ENCODE measurements at places on chromosomes 6 and 20.

- DNase-seq, result no peak
These were observed 314.6 kb downstream of the THBS2 start for GRCh38 chr6:168939041-168939440.

DNA sequence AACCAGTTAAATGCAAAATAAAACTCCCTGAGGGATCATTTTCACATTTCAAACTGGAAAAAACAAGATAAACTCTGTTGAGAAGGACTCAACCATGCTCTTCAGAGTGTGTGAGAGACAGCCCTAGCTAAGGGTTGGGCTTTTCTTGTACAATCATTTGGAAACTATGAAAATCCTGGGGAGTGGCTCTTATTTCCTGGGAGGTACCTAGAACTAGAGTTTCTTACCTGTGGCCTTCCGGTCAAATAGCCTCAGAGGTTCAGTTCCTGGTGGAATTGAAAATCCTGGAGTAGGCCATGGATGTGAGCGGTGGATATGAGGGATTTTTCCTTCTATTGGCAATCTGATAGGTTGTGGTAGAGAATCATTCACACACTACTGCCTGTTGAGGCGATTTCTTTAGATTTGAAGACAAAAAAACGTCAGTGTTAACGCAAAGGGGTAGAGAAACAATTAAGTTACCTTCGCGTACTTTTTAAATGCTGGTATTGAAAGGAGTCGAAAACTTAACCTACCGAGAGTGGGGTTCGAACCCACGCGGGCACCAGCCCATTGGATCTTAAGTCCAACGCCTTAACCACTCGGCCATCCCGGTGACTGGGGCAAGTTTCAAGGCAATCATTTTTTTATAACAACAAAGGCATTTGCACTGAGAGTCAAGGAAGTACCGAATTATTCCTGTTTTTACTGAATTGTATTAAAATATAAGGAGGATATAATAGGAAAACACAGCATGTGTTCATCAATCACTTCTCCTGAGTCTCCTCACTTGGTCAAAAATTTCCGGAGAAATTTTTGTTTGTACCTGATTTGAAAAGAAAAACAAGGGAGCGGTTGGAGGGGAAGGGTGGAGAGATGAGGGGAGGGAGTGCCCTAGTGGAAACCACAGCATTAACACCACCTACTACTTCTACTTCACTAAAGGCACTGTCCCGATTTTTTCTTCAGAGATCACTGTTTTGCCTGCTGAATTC, 191.3 kb downstream of the OR2B2 start:
- DNase-seq, result no peak

- no peak for DNase-seq
These were observed 594 bp downstream of the ARFGEF3 start for GRCh38 chr6:138162111-138162954.

DNA sequence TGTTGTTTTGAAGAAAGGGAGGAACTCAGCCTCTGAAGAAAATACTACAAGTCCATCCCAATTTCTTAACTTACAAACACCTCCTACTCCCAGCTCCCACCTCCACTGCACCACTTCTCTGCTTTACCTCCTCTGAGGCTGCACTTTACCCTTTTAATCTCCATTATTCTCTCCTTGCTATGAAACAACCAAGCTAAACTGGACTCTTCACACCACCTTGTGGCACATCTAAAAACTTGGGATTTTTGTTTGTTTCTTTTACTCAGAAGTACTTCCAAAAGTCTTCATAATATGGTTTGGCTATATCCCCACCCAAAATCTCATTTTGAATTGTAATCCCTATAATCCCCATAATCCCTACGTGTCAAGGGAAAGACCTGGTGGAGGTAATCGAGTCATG, 142.2 kb downstream of the MOXD1 start:
- DNase-seq, result no peak

DNA sequence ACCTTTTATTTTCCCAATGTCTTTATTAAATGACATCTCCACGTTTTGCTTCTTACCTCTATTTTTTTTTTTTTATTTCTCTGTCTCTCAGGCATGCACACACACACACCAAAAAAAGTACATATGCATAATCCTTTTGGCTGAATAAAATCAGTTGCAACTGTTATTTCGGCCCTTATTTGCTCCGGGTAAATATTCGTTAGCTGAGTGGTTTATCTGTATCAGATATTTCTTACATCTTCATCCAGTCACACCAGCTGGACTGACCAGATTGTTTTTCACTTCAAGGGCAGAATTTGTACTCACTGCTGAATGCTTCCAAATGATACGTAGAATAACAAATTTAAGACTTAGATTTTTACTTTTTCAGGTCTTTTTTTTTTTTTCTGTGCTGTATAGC, 45.5 kb downstream of the PTPN1 start:
- DNase-seq, result no peak

- DNase-seq, result no peak
These were observed 188.2 kb upstream of the QKI start for GRCh38 chr6:163226181-163226835.

- no peak for DNase-seq
These were observed 15.8 kb upstream of the FAM8A1 start for GRCh38 chr6:17584241-17584803.

GRCh38 chr6:14943116-14943515, 302.8 kb upstream of the JARID2 start:
- DNase-seq, result no peak

DNA sequence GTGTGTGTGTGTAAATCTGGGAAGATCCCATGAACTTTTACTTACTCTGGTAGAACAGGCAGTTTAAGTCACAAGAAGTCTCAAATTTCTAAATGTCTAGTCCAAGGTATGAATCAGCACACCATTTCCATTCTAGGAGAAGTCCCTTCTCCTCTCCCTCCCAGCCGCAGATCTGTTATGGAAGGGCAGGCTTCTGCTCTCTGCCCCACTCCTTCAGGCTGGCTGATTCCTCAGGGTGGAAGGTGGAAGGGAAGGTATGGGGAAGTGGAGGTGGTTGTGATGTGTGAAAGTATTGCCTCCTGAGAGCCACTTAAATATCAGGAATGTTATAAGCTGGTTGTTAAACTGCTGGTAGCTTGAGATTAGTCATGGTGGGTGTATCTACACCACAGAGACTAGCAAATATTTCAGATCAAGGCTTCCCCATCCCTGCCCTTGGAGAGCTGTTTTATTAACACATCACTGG, 44.5 kb upstream of the LAMA4 start:
- no peak for DNase-seq

- DNase-seq, result no peak
These were observed 15.2 kb upstream of the MCCD1 start for GRCh38 chr6:31513456-31514165.

DNA sequence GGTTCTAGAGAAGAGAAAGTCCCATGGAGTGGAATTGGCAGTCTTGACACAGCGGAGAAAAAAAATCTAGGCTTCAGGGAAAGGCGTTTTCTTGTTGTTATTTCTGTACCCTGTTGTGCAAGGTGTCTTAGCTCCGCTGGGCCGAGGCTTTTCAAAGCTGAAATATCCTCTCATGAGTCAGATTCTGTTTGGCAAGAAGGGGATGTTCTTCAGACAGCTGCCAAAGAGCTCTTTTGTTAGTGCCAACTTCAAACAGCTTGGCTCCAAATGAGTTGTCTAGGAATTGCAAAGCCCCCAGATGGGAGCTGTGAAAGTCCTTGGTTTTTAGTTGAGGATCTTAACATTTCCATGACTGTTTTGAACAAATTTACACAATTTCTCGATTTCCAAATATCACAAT, 45.6 kb downstream of the LRRN4 start:
- no peak for DNase-seq

DNA sequence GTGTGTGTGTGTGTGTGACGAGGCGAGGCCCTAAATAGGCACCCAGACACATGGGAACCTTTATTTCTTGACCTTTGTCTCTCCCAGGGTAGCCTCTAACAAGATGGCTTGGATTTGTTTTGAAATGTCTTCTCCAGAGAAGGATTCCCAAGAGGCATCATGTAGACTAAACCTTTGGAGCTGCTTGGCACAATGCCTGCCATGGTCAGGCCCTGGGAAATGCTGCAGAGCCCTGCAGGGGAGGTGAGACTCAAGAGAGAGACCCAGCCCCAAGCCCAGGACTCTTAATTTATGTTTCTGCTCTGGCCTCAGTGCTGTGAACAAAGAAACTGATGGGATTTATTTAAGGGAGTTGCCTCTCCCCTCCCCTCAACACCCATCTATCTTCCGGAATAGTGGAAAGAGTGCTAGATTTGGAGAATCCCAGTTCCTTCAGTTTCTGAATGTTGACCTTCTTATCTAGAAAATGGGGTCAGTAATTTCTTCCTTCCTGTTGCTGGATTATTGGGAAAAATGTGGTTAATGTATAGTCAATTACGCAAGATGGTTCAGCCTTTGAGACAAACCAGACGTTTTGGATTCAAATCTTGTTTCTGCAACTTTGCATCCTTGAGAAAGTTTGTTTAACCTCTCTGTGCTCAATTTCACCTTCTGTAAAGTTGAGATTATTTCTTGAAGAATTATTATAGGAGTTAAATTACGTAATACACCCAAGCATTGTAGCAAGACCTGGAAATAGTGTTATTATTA, 434.8 kb downstream of the MAFB start:
- no peak for DNase-seq

- no peak for DNase-seq
These were observed 4.3 kb downstream of the KCNQ5 start for GRCh38 chr6:72626126-72626525.

- no peak for DNase-seq
These were observed 343.8 kb upstream of the MMS22L start for GRCh38 chr6:97626671-97627441.

DNA sequence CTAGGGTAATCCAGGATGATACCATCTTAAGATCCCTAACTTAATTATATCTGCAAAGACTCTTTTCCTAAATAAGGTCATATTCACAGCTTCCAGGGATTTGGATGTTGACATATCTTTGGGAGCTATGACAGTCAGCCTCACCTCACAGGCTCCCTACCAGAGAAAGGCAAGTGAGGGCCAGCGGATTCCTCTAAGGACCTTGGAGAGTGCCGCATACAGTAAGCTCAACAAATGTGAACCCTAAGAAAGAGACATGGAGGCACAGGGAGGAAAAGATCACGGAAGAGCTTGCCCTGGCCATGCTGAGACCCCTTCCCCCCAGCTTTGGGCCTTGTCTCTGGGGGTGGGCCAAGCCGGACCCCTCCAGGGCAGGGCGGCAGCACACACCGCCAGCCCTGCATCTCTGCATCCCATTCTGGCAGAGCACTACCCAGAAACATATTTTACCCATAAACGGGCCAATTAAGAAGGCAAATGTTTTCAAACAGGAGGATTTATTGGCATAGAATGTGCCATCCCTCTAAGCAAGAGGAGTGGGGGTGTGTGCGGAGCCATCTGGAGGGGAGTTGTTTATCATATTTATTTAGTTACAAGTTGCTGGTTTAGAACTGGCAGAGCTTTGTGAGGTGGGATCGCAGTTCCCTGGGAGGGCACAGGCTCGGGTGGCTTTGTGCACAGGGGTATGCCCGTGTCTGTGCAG, 55.4 kb downstream of the CHMP4B start:
- DNase-seq, result no peak

DNA sequence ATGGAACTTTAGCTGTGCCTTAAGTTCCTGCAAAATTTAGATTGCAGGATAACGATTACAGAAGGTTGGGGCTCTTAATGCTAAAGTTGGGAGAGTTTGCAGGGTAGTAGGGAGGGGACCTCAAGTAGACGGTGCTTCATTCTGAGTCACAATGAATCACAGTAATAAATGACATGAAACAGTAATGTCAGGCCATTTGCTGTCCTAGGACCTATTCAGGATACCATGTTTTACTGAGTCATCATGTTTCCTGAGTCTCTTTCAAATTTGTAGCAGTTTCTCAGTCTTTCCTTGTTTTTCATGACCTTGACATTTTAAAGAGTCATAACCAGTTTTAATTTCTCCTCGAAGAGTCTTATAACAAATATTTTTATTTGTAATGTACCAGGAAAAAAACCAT, 406.9 kb upstream of the MAP3K7 start:
- DNase-seq, result no peak

GRCh38 chr20:13342469-13343242, 121.6 kb downstream of the ISM1 start:
- DNase-seq, result no peak

DNA sequence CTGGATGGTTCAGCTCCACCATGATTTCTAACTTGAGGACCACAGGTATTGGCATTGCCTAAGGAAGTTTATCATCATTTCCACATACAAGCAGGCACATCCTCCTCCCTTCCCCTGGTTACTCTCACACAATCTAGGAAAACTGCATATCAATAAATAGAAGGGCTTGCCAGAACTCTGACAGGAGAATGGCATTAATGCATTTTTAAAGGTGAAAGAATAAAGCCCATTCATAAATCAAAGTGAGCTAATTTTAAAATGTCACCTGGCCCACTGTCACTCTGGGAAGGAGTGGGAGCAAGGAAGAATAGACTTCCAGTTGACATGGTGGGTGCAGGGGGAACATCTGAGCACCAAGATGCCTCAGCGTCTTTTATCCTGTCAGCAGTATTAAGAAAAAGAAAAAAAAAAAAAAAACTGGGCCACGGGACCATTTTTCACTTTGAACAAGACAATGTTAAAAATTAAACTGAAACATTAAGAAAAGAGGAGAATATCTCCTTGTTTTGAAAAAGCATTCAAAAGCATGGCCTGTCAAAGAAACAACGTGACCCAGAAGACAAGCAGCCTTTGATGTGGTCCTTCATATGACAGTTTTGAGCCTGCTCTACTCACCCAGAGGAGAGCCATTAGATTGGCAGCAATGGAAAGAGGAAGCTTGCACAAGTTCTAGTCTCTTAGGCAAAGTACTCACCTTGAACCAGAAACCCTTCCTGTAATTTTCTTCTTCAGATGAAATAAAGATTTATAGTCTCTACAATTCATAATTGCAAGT, 39.3 kb upstream of the SMLR1 start:
- no peak for DNase-seq

DNA sequence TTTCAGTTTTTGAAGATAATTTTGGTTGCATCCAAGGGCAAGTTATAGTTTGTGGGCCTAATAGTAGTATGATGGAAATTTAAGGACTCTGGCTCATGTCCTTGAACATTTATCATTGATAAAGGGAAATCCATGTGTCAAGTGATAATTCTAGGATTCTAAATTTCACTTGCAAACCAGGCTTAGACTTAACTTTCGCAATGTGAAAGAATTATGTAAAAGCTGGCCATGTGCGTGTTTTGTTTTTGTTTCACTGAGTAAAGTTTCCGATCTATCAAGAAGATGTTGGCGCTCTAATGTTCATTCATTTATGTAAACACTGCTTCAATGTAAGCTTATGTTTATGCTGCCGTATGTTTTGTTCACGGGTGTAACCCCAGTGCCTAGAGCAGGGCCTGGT, 302.0 kb downstream of the SOX4 start:
- DNase-seq, result no peak

- no peak for DNase-seq
These were observed 98.7 kb downstream of the TSHZ2 start for GRCh38 chr20:53070706-53071392.

DNA sequence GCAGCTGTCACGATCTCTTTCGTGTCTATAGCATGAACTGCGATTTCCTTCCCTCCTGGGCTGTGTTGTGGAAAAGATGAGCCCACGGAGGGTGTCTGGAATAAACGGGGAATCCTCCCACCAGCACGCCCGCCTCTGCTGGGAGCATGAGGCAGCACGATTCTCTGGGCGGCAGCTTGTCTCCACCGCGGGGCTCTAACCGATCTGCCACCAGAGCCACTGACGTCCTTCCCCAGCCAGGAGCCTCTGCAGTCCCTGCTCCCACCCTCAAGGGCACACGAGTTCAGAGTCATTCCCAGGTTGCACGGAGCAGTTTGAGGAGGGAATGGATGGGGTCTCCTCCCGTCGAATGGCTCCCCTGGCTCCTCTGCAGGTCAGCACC, 197.6 kb downstream of the DLL1 start:
- no peak for DNase-seq

All from cerebellar nuclear complex (tissue), 1 donor.